RPMI8226 (cell line): ENCODE measurements at places on chromosomes 2 and 18.

GRCh38 chr18:73920033-73920432 lies 227.6 kb downstream of the FBXO15 start:
- DNase-seq: no peak

GRCh38 chr18:48517048-48517447 lies 21.8 kb upstream of the CTIF start:
- no peak for DNase-seq

DNA sequence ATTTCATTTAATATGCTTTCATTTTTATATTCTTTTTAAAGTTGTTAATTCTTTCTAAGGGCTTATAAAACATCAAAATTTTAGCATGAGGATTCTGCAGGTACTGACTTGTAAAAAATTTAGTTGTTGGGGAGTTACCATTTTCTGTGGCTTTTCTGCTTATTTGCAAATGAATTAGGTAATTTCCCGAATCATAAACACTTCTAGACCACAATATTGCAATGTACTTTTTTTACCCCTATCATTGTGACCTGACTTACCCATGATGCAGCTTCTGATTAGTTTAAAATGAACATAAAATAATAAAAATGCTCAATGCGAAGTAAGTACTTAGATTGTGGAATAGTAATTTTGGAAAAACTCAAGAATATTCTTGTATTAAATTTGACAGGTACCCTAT lies 11.4 kb downstream of the ARL6IP6 start:
- no peak for DNase-seq

- peak; percentile 61 for DNase-seq
Observed at GRCh38 chr18:36419900-36420531, 122.5 kb downstream of the FHOD3 start.

DNA sequence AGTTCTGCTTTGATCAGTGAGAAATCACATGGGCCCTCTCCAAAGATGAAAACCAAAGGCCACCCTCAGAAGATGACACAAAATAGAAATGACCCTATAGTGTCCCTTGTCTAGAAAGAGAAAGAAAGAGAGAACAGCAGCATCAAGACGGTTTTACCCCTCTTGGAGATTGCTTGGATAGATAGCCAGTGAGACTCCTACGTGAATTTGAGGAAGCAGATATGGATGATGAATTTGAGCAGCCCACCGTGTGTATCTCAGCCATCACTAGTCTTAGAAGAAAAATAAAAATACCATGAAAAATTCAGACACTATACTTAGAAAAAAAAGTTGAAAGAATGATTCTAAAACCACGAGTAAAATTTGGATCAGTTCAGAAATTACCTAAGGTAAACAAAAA lies 329.1 kb upstream of the CNTNAP5 start:
- no peak for DNase-seq

DNA sequence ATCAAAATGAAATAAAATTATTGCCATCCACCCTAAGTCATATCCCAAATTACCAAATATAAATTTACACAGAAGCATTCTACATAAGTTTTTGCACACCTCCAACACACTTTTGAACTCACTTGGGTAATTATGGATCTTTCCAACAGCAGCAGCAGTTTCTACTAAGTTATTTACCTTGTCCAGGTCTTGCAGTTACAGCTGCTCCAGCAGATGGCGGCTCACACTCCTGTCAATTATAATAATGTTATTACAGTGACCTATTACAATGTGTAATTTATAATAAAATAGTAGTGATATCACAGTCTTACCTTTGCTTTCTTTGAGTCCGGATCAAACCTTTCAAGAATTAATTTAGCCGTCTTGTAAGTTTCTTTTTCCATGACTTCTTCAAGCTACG lies 37.9 kb downstream of the LNPK start:
- peak; percentile 14 for DNase-seq

DNA sequence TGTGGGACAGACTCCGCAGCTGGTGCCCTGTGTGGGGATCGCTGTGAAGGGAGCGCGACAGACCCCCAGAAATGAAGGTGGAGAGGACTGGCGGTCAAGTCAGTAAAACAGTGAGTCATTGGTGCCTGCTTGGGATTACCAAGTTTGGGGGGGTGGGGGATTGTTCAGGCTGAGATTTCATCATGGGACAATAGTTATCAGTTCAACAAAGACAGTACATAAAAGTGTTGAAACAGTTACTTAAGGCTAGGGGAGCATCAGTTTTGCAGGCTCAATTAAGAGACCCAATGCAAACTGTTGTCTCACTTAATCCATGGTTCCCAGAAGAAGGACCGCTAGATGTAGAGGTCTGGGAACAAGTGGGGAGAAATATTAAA lies 42.4 kb upstream of the PDK1 start:
- DNase-seq: no peak
